Posterior vena cava (tissue), 2 donors: ENCODE measurements at places on chromosomes 1 and 21. TPM values are rescaled to one million over a fixed set of nuclear protein-coding genes. Genes with fewer than 3 reads are reported as not detected.

The SLC39A1 gene
- total RNA-seq, result 76.5 TPM

The RAD54L gene
- 0.67 TPM for total RNA-seq

The CD1C gene
- total RNA-seq, result 0.51 TPM

The TEX38 gene
- not detected for total RNA-seq

The GSTM5 gene
- 16.7 TPM for total RNA-seq

The AADACL4 gene
- not detected for total RNA-seq
